Stimulated activated CD4-positive, alpha-beta T cell treated with anti-CD3 and anti-CD28 coated beads, Interleukin-2, amount 100 ng/mL, for 24 hours (primary cell): ENCODE measurements at places on chromosomes 4 and X.

DNA sequence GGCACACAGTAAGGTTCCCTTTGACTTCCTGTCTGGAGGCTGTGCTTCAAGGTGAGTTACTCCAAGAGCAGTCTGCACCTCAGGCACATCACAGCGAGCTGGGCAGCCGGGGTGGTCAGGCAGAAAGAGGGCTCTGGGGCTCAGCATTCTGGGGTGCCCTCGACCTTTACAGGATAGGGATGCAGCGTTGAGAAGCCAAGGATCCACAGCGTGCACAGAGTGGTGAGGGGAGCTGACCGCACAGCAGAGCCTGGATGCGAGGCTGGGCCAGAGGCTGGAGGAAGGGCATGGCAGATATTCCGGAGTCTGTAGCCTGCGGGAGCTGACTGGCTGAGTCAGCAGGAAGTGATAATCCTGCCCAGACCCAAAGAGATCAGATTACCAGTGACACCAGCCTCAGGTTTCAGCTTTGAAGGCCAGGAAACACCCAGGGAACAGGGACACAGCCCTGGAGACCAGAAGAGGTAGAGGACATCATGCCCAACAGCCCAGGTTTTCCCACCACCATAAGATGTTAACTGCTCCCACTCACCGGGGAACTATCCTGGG, 38.4 kb upstream of the PDLIM3 start:
- DNase-seq: no peak

- DNase-seq: no peak
These were observed 25.1 kb upstream of the PRDM8 start for GRCh38 chr4:80172203-80172602.

DNA sequence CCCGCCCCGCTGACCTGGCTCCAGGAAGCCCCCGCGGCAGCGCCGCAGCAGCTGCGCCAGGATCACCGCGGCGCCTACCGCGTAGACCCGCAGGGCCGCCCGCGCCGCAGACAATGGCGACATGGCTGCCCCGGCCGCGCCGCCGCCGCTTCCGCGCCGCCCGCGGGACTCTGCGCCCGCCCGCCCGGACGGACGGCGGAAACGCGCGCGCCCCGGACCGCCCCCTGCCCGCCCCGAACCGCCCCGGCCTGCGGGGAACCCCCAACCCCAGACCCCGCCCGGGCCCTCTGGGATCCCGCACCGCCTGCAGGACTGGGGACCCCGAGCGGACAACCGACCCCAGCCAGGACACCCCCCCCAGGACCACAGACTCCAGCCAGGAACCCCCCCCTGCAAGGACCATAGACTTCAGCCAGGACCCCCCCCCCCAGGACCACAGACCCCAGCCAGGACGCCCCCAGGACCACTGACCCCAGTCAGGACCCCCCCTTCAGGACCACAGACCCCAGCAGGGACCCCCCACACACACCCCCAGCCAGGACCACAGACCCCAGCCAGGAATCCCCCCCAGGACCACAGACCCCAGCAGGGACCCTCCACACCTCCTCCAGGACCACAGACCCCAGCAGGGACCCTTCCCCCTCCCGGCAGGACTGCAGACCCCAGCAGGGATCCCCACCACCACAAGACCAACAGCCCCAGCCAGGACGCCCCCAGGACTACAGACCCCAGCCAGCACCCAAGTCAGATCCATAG, at the start of the genes DHRSX and ZBED1:
DHRSX (minus strand) TSS at position 174 of the 756 bp plus-strand sequence; CDS start at position 123, 51 bp downstream.
ZBED1 (minus strand) TSS at position 174 of the 756 bp plus-strand sequence. CDS start 10,257 bp downstream, outside the sequence.
- peak; percentile 71 for DNase-seq

- DNase-seq: no peak
These were observed 110.4 kb upstream of the TBC1D9 start for GRCh38 chr4:140866492-140867005.

GRCh38 chr4:23234716-23235115, 542.0 kb downstream of the GBA3 start:
- DNase-seq: no peak

DNA sequence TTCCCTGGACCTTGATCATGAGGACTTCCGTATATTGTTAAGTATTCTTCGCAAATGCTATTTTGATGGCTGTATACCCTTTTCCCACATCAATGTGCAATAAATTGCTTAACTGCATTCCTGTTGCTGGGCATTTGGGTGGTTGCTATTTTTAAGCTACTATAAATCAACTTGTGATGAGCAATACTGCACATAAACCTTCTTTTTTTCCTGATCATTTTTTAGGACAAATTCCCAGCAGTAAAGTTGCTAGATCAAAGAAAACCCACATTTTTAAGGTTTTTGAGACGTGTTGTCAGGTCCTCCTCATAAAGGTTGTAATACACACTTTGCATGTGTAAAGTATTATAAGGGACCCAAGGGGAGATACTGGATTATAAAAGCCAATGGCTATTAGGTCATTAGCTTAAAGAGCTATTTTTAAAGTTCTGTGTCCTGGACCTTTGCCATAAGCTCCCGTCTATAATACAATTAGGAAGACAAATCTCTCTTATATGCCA, 35.6 kb downstream of the LIMCH1 start:
- no peak for DNase-seq

GRCh38 chr4:95539106-95539505, 9.7 kb downstream of the UNC5C start:
- no peak for DNase-seq

DNA sequence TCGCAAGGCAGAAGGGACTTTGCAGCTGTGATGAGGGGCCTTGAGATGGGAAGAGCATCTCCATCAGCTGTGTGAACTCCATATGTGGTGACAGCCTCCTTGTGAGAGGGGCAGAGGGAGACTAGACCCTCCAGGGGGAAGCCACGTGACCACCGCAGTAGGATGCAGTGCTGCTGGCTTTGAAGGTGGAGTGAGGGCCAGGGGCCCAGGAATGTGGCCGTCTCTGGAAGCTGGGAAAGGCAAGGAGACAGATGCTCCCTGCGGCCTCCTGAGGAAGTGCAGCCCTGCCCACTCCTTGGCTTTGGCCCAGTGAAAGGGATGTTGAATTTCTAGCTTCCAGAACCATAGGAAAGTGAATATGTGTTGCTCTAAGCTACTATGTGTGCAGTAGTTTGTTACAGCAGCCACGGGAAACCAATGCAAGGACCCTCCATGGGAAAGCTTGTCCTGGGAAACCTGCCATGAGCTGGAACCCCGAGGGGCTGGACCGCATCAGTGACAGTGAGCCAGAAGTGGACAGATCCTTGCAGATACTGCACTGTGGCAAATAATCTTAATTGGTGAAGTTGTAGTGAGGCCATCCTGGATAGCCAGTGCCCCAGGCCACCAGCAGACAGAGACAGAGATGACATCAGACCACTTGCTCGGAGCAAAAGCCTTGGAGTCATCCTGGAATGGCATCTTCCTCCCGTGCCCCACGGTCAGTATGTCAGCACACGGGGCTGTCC, 35.4 kb upstream of the SORCS2 start:
- DNase-seq: no peak

- DNase-seq: no peak
These were observed 16.8 kb downstream of the MEPE start for GRCh38 chr4:87849612-87850011.

GRCh38 chrX:150558424-150558823, 10.0 kb upstream of the MTM1 start:
- DNase-seq: no peak

DNA sequence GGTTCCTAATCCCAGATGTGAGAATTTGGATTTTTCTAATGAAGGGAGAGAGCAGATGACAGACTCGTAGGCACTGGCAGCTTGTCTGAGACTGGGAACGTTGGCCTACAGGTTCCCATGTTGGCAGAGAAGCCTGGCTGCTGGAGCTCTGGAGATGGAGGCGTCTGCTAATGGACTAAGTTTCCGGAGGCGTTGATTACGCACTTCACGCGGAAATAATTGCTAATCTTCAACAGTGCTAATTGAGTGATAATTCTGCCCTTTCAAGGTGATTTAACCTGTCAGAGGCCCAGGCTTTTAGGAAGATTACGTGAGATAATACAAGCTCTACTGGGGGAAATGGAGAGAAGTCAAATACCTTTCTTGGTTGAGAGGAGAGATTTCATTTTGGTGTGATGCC, 77.4 kb downstream of the PSAPL1 start:
- DNase-seq: no peak

GRCh38 chr4:168293386-168293975, 25.1 kb downstream of the DDX60 start:
- DNase-seq: no peak

- no peak for DNase-seq
These were observed 539.2 kb downstream of the GALNTL6 start for GRCh38 chr4:172352356-172352755.

- no peak for DNase-seq
These were observed 492.3 kb downstream of the CENPC start for GRCh38 chr4:67052814-67053675.

- no peak for DNase-seq
These were observed 88.5 kb upstream of the GPR34 start for GRCh38 chrX:41600291-41600690.

DNA sequence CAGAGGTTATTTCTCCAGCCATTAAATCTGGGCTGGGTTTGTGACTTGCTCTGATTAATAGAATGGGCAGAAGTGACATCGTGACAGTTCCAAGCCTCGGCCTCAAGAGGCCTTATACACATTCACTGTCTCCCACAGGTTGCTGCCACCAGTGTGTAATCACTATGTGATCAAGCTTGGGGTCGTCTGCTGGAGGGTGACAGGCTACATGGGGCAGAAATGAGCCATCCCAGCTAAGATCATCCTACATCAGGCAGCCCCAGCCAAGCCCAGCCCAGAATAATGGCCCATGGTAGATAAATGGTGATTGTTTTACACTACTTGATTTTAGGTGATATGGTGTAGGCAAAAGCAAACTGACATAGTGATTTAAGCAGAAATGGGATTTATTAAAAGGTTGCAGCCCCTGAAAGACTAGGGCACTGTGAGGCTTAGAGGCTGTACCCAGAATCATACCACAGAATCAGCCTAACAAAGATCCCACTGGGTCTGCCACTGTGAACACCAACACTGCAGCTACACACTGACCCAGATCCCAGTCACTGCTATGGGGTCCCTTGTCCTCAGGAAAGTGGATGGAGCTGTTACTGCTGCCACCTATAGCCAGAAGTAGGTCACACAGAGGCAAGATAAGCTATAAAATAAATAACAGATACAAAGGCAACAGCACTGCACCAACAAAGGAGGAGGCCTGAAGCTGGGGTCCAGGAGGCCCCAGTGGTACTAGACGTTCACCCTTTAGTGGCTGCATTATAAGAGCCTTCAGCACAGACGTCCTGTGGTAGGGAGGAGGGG, 159.6 kb upstream of the RBPJ start:
- DNase-seq: no peak

DNA sequence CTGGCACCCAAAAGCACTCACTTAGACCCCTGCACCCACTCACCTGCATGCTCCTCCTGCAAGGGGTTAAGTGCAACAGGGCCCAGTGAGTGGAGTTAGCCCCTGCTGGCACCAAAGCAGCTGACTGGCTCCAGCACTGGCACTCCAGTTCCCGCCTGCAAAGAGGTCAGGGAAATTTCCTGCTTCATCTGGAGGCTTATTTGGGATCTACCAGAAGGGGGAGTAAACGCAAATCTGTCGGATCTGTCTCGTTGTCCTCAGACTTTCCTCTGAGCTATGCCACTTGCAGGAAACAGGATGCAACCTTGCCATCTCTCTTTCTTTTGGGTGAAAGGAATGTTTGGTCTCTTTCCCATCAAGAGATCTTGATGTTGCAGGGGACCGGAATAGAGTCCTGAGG, 435.6 kb downstream of the PCDH10 start:
- no peak for DNase-seq

- no peak for DNase-seq
These were observed 41.5 kb downstream of the GPRIN3 start for GRCh38 chr4:89266128-89266527.

DNA sequence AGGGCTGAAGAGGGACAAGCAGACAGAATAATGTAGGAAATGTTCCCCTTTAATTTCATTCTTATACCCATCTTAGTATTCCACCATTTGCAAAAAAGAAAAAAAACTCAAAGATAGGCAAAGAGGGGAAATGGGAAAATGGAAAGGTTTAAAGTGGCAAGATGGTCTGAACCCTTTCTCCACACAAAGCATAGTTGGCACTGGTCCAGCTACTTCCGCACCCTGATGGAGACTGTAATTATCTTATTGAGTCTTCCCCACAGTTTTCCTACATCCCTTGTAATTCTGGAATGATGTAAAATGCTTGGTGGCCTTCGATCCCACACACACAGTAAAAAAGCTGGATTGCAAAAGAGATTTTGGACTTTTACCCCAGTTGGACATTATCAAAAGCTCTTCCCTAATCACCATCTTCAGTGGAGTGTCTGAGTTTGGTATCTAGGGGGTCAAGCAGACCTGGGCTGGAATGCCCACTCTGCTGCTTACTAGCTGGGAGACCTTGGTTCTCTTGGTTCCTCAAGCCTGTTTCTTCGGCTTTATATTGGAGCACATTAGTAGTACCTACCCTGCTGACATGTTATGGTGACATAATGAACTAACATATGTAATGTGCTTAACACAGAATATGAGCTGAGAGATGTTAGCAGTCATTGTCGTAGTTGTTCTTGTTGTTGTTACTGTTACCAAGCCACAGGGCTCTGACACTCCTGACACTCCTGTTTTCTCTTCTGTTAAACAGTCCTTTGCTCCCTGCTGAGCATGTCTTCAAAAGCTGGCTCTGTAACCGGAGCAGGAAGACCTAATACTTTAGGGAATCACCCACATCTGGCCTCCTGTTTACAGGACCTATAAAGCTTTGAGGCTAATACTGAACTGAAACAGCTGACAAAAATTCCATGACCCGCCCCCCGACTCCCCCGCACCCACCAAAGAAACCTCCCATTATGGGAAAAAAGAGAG, 4.7 kb downstream of the SRPX2 start:
- DNase-seq: no peak

- no peak for DNase-seq
These were observed 43.3 kb upstream of the RASSF6 start for GRCh38 chr4:73663576-73663975.

GRCh38 chrX:48897157-48897624, 377 bp downstream of the TIMM17B start:
- peak; percentile 70 for DNase-seq

- peak; percentile 7 for DNase-seq
These were observed 73.9 kb downstream of the NSG1 start for GRCh38 chr4:4460759-4461158.

DNA sequence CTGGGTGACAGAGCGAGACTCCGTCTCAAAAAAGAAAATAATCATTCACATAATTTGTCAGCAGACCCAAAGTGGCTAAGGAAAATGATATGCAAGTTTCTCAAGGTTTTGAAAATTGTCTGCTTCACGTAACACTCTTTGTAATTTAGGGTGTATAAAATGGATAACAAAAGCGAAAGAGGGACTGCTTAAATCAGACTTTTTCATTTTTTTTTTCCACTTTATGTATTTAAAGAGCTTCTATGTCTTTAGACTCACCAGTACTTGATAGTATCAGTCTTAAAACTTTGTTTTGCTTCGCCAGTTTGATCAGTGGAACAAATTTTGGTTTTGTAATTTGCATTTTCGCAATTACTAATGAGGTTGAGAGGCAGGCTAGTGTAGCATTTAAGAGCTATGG, 34.6 kb downstream of the USP9X start:
- DNase-seq: no peak

GRCh38 chr4:34046580-34046979, 2197.7 kb downstream of the ARAP2 start:
- no peak for DNase-seq

- DNase-seq: no peak
These were observed 21.8 kb downstream of the CRLF2 start for GRCh38 chrX:1190596-1191145.

GRCh38 chr4:87058356-87059073, 123.7 kb downstream of the AFF1 start:
- DNase-seq: peak; percentile 67

GRCh38 chrX:117957128-117957527, 159.5 kb downstream of the KLHL13 start:
- DNase-seq: no peak
